B cell (primary cell): ENCODE measurements at places on chromosomes 2 and 18. TPM values are rescaled to one million over a fixed set of nuclear protein-coding genes. Genes with fewer than 3 reads are reported as not detected.

The AOX1 gene
- polyA plus RNA-seq: 0.18 TPM in 1 of 2 replicates, not detected in the other

The PAX3 gene
- not detected in 2 replicates for polyA plus RNA-seq

The SERPINB3 gene
- polyA plus RNA-seq: not detected in 2 replicates

The FBXO15 gene
- polyA plus RNA-seq: 1.6 and 2.1 TPM in 2 replicates

The CFC1 gene
- not detected in 2 replicates for polyA plus RNA-seq

The PRSS56 gene
- polyA plus RNA-seq: not detected in 2 replicates

The LYPD1 gene
- polyA plus RNA-seq: 0.07 TPM in 1 of 2 replicates, not detected in the other

The CETN1 gene
- polyA plus RNA-seq: not detected in 2 replicates

The POTEI gene
- not detected in 2 replicates for polyA plus RNA-seq

- DNase-seq: no peak
Measured at GRCh38 chr2:10238991-10239485, 63.7 kb upstream of the HPCAL1 start.

- no peak for DNase-seq
Measured at GRCh38 chr2:1731963-1732768, 12.1 kb downstream of the PXDN start.

GRCh38 chr2:141923657-141924056 lies 207.2 kb downstream of the LRP1B start:
- DNase-seq: no peak

DNA sequence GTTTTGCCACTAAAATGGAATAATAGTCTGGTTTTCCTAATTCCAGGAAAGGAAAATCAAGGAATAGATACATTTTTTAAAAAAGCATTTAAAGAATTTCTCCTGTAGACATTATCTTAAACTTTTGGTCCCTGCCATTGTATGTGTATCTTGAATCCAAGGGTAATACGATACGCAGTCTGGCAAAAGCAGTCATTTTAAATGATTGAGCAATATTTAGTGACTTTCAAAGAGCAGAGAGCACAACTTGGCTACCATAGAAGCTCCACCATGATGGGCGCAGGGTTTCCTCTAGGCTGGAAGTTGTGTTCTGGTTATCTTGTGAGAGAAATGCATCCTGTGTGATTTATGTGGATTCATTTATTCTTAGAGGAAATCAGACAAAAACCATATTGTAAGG lies 92.9 kb downstream of the NEDD4L start:
- no peak for DNase-seq

- DNase-seq: no peak
Measured at GRCh38 chr2:210859314-210859713, 302.9 kb downstream of the CPS1 start.

DNA sequence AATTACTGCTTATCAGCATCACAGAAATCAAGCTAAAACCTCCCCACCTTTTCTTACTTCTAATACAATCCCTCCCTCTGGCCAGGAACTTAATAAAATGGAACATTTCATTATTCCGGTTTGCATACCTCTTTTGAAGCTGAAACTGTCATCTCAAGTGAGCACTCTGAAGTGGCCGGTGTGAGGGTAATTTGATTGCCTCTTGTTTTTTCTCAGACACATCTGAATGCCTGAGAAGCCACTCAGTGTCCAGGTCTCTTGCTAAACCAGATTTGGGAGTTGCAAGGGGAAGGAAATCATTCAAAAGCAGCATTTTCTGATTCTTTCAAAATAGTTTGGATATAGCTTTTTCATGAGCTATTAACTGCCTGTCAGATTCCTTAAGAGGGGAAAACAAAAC lies 190.3 kb downstream of the C1D start:
- no peak for DNase-seq

GRCh38 chr2:208153156-208153555 lies 7.2 kb upstream of the CRYGB start:
- no peak for DNase-seq

DNA sequence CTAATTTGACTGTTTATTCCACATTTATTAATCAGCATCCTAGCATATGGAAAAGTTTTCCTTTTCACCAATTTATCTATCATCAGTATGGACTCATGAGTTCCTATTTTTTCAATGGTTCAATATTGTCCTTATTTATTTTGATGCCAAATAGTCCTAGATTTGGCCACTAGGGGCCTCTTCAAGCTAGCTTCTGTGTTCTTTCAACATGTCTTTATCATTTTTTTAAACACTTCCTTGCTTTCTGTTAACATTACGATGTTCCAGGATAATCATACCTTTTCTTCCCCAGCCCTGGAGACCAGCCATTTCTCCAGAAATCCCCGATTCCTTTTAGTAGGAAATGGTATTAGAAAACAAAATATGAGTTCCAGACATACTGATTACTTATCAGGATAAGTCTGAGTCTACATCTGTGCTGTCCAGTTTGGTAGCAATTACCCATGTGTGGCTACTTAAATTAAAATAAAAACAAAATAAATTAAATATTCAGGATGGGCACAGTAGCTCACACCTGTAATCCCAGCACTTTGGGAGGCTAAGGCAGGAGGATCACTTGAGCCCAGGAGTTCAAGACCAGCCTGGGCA lies 70.6 kb downstream of the RPE start:
- DNase-seq: no peak

GRCh38 chr2:100548771-100549170 lies 14.0 kb upstream of the PDCL3 start:
- DNase-seq: no peak

DNA sequence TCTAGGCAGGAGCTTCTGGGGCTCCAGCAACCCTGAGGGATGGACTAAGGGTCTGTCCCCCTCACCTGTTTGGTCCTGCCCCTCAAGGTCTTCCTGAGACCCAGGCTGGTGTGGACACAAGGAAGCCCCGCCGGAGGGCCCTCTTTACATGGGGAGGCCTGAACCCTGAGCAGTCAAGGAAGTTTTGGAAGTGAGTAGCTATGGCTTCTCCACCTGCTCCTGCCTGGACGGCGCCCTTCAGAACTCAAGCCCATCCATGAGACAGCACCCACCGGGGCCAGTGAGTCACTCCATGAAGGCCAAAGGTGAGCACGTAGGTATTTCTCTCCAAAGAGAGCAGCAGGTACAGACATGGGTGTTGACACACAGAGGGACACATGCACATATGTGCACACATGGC lies 98.2 kb upstream of the CTDP1 start:
- DNase-seq: no peak

DNA sequence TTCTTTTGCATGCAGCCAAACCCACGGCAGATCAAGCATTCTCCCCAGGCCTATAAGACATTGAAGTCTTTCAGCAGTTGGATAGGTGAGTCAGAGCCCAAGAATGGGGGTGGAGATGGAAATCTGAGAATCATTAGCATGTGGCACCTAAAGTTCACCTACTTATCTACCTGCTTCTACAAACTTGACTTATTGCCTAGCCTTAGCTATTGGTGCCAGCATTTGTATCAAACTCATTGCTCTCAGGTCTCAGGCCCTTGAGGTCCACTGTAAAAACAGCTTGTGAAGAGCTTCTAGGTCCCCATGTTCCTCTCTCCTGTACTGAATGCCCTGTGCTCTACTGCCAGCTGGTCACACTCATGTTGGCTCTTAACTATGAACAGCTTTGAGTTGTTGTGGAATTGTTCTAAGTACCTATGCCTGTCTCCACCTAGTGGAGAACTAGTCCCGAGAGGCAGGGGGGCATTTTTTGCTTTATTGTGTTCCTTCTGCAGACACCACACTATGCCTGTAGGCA lies 278.4 kb upstream of the SPRED2 start:
- DNase-seq: peak; percentile 19

GRCh38 chr2:49004036-49004626 lies 150.2 kb downstream of the FSHR start:
- no peak for DNase-seq

DNA sequence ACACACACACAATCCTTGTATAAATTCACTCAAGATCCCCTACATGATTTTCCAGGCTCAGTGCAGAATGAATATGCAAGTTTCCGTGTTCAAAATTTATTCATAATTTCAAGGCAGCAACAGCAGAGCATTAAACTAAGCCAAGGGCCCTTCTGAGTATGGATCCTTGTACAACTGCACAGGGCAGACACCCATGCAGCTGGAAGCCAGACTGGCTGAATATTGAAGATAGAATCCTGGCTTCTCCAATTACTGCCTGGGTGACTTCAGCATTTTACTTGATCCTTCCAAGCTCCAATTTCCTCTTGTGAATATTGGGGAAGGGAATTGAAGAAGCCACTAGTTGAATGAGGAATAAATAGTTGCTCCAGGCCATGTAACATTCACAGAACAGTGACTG lies 267.9 kb upstream of the REG3G start:
- DNase-seq: no peak

GRCh38 chr2:164275659-164276058 lies 345.6 kb downstream of the GRB14 start:
- no peak for DNase-seq

- no peak for DNase-seq
Measured at GRCh38 chr18:8443505-8443904, 165.7 kb upstream of the RAB12 start.
